Endothelial cell of umbilical vein (primary cell): ENCODE measurements at places on chromosomes 1 and 21.

DNA sequence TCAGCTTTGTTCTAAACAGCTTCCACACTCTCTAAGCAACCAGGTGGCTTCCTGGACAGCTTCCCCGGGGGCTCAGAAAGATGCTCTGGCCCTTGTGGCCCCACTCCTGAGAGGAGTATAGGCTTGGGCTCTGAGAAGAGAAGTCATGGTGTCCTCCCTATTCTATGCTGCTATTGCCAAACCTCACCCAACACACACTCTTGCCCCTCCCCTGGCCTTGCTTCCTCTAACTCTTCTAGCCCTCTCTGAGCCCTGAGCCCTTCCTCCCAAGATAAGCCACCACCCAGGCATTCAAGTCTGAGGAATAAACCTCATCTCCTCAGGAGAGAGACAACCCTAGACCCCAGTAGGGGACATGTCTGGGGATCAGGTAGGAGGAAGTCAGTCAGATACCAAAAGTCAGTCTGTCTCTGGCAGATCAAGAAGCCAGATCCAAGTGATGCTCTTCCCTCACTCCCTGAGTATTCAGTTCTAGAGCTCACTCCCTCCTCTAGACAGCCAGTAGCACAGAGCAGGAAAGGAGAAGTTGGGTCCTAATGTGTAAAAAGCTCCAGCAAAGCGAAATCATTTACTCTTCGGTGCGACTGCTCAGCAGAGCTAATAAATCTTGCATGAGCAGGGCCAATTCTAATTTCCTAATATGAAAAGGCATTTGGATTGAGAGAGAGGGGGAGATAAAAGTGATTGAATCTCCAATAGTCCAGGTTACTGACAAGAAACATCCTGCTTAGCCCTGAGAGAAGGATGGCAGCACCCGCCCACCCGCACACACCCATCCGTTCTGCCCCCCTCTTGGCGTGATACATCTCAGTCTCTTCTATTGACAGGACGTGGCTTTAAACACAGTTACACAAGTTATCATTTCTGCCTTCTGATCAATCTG lies 50.5 kb downstream of the DMAP1 start:
- DNase-seq, result no peak

DNA sequence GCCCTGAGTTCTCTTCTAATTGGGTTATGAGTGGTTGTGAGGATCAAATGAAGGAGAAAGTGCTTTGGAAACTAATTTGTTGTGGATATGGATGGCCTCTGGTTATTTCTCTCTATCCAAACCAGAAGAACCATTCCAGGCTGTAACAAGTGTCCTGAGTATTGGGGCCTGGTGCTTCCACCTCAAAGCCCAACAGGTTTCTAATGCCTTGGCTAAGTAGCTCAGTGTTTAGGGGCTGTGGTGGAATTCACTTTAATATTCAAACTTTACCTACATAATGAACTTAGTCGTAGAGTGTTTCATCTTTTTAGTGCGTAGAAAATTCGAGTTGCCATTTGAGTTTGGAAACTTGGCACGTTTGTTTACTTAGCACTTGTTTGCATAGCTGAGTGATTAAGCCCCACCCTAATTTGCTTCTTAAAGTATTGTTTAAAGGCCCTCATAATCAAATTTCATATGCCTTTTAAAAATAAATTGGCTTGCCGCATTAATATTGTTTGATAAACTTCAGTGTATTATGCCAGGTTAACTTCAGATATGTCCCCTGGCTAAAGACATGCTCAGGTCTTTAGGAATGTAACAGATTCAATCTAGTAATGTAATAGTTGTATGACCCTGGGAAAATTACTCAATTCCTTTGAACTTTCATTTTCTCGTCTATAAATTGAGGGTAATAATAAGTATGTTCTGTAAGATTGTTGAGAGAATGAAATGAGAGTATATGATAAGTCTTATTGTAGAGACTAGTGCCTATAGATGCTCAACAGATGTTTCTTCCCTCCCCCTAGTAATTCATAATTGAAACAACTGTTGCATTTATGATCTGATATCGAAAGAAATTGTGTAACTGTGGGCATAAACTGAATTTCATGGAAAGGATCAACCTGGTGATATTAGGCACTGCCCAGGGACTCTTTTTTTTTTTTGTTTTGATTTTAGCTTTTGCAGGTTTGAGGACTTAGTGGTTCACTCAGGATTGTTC lies 1.6 kb downstream of the AGO4 start:
- no peak for DNase-seq

DNA sequence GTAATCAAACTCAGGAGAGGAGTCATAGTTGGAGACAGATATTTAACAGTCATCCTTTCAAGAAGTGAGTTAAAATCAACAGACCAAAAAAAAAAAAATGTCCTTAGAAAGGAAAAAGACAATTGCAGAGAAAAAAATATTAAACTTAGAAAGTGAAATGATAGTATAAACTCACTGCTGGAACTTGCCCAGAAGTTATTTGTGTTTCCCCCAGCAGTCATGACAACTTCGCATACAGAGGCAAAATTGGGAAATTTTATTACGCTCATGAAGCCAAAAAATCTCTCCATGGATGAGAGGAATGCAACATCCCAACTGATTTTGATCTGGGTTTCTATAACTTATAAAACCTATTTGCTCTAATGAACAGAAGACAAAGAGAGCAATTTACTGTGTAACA lies 198.2 kb downstream of the LRRC7 start:
- no peak for DNase-seq

- peak; percentile 5 for DNase-seq
Measured at GRCh38 chr1:111990878-111991718, 1.6 kb upstream of the KCND3 start.

GRCh38 chr21:37281579-37281978 lies 14.4 kb upstream of the VPS26C start:
- no peak for DNase-seq

GRCh38 chr1:101567582-101568189 lies 330.9 kb downstream of the S1PR1 start:
- DNase-seq, result peak; percentile 42

GRCh38 chr1:223378754-223379153 lies 14.5 kb upstream of the CCDC185 start:
- DNase-seq, result no peak

- DNase-seq, result peak; percentile 62
Measured at GRCh38 chr1:231493421-231494185, 34.9 kb upstream of the TSNAX start.

- DNase-seq, result no peak
Measured at GRCh38 chr1:118154220-118154619, 30.8 kb downstream of the SPAG17 start.
